Stimulated activated CD8-positive, alpha-beta memory T cell treated with anti-CD3 and anti-CD28 coated beads, Interleukin-4, amount 100 ng/mL, for 4 hours (primary cell): ENCODE measurements at places on chromosomes 7 and 10.

- DNase-seq, result no peak
These were observed 23.7 kb upstream of the ITGB1 start for GRCh38 chr10:32981760-32982159.

DNA sequence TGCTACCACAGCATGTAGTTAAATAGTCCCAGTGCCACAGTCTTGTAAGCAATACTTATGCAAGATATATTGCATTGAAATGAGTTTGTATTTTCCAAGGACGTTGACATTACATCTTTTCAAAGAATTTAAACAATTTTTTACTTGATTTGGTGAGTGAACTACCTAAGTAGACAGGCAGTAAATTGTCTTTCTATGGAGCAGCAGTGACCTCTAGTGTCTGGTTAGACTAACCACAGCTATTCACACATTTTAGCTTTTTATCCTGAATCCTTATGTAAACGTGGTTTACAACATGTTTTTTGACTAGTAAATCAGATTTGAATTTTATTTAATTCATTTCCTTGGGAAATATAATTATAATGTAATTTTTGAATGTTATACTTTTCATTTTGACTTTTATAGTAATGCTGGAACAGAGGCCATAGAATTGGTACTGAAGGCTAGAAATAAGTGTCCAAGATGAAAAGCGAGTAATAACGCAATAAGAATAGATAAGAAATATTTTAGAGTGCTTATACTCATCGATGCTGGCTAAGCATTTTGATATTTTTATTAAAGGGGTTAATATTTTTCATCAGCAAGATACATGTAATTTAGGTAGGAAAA is 5.6 kb downstream of the LRRTM3 start:
- DNase-seq, result no peak

GRCh38 chr10:1567152-1567551 is 170.2 kb downstream of the ADARB2 start:
- no peak for DNase-seq

DNA sequence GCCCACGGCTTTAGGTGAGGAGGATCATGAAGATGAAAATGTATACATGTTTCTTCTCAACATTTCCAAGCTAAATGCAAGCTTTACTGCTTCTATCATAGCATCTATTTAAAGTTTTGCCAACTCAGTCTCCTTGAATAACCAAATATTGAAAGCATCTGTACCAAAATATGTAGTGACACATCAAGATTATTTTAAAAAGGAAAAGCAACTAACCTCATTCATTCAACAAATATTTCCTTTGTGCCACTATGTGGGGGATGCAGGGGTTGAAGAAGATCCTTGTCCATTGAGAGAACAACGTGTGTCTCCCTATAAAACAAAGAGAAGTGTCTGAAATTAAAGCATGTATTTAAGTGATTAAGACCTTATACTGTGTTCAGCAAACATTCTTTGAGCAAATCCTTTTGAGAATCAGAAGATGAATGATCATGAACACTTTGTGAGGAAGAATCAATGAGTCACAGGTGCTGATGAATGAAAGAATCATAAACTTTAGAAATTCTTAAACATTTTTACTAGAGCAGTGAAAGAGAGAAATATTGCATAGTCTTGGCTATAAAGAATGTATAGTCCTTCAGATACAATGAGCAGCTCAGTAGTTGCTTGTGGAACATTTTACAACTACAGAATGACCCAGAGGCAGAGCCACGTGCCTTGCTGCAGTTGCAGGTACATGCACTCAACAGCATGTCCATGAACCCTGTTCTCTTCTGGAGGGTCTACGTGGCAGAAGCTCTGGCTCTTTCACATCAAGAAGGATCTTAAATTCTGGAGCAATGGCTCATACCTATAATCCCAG is 13.9 kb downstream of the TAS2R60 start:
- DNase-seq, result no peak

GRCh38 chr7:111173990-111174389 is 83.1 kb downstream of the LRRN3 start:
- DNase-seq, result no peak

DNA sequence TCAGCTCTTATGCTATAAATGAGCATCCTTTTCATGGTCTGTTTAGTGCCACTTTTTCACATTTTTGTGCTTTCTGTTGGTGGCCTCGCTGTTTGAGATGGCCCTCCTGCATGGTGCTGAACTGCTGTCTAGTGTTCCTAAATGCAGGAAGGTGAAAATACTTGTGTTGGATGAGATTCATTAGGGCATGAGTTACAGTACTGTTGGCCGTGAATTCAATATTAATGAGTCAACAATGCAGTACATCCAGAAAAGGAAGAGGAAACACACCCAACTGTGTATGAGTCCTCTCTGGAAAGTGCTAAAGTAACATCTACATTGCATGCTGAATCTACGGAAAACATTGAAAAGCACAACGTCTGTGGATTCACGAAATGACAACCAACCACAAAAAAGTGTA is 124.0 kb downstream of the HERPUD2 start:
- DNase-seq, result no peak

- DNase-seq, result no peak
These were observed 36.7 kb downstream of the TEX36 start for GRCh38 chr10:125646311-125646710.

DNA sequence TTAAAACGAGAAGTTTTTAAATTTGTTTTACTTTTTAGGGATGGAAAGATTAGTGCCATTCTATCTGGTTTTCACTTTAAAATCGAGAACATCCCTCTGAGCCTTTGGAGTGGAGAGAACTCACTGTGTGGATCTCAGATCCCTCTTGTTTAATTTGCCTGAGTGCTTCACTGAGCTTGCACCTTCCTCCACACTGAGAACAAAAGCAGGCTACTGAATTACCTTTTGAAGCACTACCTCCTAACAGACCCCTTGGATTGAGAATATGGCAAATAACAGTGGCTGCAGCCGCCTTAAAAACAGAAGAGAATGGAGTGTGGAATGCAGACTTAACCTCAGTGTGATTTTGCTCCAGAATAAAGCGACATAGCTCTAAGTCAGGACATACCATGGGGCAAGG is 204.7 kb downstream of the CNTNAP2 start:
- no peak for DNase-seq

- DNase-seq, result no peak
These were observed 763 bp downstream of the PITX3 start for GRCh38 chr10:102240467-102241031.

GRCh38 chr7:30635798-30636197 is 41.1 kb downstream of the GARS1 start:
- no peak for DNase-seq

GRCh38 chr10:109953766-109954165 is 30.5 kb upstream of the XPNPEP1 start:
- DNase-seq, result no peak

GRCh38 chr10:28434063-28434462 is 98.9 kb upstream of the WAC start:
- DNase-seq, result no peak

- DNase-seq, result no peak
These were observed 122.6 kb downstream of the DKK1 start for GRCh38 chr10:52436664-52437063.

DNA sequence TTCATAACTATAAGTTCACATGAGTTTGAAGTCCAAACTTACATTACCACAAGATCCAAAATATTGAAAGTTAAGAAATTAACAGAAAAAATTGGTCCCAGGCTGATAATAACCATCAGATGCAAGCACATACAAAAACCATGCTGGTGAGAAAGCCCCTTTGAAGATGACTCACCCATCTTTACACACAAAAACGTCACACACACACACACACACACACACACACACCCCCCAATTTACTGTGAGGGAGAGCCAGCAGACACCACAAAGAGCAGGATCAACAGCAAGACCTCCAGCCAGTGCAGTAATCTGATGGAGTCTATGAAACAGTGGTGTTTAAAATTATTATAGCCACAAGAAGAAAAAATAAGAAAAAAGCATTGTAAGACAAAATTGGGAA is 50.1 kb upstream of the DRGX start:
- DNase-seq, result no peak

GRCh38 chr7:139808427-139808826 is 20.6 kb upstream of the TBXAS1 start:
- no peak for DNase-seq

- DNase-seq, result no peak
These were observed 104.3 kb downstream of the BBS9 start for GRCh38 chr7:33233659-33234058.

DNA sequence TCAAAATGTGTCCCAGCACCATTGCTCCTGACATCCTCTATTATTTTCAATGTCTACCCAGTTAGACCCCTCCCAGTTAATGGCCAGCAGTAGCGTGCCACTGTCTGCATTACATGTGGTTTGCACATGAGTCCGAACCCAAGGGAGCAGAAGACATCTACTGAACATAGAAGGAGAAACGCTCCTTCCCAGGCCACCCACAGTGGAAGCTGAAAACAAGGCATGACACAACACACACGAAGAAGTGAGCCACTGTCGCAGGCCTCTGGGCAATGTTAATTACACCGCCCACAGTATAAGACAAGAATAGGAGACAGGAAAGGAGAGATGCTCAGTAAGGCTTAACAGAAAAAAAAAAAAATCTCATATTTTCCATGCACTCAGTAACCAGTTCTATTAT is 50.5 kb downstream of the MKX start:
- no peak for DNase-seq

GRCh38 chr7:83339907-83340306 is 177.2 kb upstream of the PCLO start:
- no peak for DNase-seq

- no peak for DNase-seq
These were observed 38.9 kb upstream of the LANCL2 start for GRCh38 chr7:55326081-55326835.

DNA sequence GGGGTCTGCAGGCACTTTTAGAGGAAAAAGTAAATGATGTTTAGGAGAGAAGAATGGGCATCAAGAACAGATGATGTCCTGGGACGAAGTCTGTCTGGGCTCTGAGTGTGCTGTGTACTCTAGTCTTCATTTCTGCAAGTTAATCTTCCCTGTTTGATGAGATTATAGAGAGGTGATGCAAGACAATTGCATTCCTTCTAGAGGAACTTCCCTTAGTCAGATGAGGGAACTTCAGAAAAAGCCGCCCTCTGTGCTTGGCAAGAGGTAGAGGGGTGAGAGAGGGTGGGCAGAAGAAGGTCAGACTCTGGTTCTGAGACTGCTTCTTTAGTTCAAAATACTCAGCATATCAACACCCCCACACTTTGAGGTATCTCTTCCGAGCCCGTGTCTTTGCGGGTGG is 797.9 kb downstream of the LRMDA start:
- no peak for DNase-seq

DNA sequence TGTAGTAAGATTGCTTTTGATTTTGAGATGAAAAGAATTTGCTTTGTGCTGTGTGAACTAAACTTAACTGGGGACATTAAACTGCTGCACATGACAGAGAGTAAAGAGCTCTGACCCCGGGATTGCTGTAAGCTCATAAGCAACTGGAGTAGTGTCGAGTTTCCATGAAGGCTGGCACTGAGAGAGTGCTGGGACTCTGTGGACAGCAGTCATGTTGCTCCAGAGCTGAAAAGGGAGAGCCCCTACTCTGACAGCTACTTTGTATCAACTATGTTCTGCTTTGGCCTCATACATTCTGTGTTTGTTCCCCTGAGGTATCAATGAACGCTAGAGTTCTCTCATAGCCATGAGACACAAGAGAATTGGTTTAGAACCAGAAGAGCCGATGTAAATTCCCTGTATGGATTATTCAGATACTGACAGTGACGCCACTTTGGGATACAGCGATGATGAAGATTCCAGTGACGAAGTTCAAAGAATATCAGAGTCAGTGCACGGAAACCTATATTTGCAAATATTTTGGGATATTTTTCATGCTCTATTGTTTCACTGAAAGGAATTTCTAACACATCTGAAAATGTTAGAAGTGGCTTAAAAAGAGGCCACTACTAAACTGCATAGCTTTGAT is 185.9 kb upstream of the DKK1 start:
- DNase-seq, result no peak

DNA sequence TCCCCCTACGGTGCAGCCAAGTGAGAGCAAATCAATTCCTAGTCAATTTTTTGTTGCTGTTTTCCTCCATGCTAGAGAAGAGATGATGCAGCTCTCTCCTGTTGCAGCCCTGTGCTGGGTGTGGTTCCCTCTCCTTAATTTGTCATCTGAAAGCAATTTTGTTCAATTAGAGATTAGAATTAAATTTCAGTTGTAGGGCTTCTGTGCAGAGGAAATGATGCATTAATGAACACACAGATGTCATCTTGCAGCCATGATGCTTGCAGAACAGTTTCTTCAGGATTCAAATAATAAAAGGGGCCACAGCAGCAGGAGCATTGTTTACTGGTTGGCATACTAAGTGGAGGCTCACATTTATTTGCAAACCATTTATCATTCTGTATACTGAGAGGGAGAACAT is 266.0 kb downstream of the AUTS2 start:
- no peak for DNase-seq

DNA sequence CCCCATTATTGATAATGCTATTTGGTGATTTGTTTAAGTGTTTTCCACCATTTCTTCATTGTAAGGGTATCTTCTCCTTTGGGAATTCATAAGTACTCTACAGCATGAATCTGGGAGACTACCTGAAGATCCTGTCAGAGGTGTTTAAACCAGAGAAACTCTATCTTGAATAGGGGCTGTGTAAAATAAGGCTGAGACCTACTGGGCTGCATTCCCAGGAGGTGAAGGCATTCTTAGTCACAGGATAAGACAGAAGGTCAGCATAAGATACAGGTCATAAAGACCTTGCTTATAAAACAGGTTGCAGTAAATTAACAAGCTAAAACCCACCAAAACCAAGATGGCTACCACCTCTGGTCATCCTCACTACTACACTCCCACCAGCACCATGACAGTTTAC is 13.4 kb upstream of the OR2A5 start:
- no peak for DNase-seq

GRCh38 chr7:103592844-103593243 is 146.8 kb upstream of the SLC26A5 start:
- no peak for DNase-seq

- no peak for DNase-seq
These were observed 391.7 kb upstream of the KLF6 start for GRCh38 chr10:4176500-4177281.

DNA sequence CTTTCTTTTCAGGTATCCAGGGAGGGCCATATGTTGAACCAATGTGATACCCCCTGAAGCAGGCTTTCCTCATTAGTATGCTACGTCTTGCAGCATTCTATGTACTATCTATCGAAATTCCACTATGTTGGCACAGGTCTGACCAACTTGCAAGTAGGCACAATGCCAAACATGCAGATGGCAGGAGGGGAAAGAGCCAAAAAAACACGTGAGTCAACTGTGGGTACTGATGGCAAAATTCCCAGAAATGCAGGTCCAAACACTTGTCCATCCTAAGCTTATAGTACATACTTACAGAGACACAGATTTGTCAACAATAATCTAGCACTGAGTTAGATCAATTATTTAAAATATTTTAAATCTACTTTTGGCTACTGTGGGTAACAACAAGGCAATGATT is 394.9 kb downstream of the DGKB start:
- DNase-seq, result no peak

DNA sequence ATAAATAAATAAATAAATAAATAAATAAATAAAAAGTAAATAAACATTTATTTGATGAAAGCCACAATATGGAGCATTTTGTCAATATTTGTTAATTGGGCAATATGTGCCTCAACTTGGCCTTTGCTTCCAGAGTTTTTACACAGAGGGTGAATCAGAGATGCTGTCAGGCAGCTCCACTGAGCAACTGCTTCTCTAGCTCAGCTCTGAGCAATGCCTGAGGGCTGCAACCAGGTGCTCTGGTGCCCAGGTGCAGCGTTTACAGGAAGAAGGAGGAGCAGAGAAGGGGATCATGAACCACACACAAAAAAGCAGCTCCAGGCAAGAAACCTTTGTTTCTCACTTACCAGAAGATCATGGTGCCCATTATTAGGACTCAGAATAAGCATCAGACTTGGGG is 876.2 kb upstream of the AUTS2 start:
- no peak for DNase-seq
